ENCODE measurements at places on chromosomes 1 and 21.

DNA sequence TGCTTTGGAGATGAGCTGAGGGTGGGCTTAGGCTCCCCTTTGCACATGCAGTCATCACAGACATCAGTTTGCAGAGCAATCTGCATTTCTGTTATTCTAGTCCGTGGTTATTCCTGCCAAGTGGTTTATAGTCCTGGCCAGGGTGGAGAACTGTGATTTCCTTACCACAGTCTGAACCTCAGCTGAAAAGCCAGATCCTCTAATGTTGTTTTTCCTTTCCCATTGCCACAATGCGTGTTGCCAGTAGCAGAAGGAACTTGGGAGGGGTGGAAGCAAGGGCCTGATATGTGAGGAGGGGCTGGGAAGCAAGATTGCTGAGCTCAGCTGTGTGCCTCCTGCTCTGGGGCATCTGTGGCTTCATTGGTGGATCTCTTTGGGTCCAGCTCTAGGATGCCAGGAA lies 18.0 kb upstream of the ST3GAL3 start:
- DNase-seq, result no peak

DNA sequence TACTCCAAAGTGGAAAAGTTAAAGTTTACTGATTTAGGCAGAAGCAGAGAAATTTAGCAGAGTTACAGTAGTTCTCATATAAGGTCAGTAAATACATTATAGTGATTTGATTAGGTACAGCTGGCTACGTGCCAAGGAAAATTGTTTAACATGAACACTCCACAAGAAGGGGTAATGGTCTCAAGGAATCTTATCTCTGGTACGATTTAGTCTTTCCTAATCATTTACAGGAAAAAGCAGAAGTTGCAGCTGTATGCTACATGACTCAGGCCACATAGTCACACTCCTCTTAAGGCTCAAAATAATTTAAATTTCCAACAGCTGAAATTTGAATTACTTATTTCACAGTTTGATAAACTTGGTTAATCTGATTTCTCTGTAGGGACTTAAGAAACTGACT lies 36.9 kb upstream of the OR2B11 start:
- DNase-seq, result no peak

- DNase-seq, result no peak
Observed at GRCh38 chr1:11406845-11407244, 72.1 kb upstream of the DISP3 start.

DNA sequence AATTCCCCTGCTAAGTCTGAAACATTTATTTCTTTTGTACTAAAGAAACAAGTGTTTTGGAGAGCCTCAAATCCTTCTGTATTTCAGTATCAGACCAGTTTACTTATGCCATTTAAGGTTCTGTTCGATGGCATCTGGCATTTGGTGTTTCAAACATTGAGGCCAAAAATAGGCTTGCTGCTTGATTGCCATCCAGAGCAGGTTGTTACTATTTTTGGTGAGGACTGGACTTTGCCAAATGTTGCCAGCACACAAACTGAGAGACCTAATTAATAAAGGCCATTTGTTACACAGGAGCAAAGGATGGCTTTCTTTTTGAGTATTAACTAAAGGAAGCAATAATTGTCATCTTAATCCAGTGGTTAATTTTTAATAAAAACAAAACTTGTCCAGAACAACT lies 26.2 kb downstream of the VPS45 start:
- DNase-seq, result no peak

DNA sequence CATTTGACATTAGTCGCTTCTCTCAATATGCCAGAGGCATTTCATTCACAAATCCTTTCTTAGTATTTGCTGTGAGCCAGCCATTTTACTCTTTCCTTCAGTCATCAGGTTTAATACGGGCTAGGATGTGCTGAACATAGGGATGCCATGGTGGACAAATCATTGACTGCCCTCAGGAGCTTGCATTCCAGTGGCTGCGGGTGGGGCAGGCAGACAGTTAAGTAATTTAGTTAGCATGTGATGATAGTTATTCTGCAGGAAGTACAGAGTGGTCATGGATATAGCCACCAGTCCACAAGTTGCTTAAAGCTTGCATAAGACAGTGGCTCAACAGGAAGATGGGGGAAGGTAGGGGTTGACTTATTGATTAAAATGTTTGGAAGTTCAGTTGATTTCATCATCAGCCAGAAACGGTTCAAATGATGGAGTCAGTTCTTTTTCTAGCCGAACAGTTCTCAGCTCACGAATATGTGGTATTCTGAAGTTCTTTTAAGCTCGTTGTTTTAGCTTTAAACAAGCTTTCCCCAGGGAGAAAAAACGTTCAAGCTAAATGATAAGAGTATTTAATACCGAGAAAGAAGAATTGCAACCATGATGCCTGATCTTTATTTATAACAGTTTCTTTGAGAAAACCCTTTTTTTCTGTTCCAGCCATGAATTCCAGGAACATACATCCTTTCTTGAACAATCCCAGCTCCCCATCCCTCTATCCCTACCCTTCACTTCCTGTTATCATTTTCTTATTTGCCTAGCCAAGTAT lies 1.4 kb downstream of the SLC22A15 start:
- DNase-seq, result no peak

DNA sequence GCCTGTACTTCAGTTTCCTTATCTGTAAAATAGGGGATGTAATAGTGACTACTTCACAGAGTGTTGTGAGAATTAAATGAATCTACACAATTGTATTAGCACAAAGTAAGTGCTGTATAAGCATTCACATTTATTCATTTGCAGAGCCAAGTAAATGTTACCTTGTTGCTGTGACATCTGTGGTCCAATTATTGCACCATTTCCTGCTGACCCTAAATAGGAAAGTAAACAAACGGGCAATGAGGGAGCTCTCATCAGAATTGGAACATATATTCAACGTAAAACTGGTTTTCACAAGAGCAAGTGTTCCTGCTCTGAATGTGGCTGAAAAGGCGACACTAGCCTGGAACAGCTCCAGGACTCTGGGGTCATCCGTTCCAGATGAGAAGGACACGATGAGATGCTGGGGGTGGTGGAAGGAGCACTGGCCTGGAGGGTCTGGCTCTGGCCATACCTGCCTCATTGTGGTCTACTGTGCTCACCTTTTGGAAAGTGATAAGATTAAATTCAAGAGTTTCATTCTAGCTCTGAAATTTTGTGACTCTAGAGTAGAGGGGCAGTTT lies 34.5 kb downstream of the PROX1 start:
- no peak for DNase-seq

DNA sequence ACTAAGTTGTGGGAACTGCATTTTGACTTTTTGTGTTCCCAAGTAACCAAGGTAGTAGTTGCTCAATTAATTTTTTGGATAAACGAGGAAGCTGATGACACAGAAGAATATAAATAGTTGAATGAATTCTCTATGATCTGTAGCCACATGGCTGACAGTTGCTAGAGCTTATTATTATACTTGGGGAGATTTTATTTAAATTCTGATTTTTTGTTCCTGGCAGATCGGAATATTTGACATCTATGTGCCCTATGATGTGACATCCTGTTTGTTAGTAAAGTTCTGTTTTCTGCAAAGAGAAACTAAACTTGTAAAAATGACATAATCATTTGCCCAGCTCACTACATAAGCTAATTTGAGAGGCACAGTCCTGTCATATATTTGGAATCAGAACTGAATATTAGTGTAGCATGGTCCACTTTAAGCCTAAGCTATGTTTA lies 9.7 kb upstream of the LYST start:
- no peak for DNase-seq

DNA sequence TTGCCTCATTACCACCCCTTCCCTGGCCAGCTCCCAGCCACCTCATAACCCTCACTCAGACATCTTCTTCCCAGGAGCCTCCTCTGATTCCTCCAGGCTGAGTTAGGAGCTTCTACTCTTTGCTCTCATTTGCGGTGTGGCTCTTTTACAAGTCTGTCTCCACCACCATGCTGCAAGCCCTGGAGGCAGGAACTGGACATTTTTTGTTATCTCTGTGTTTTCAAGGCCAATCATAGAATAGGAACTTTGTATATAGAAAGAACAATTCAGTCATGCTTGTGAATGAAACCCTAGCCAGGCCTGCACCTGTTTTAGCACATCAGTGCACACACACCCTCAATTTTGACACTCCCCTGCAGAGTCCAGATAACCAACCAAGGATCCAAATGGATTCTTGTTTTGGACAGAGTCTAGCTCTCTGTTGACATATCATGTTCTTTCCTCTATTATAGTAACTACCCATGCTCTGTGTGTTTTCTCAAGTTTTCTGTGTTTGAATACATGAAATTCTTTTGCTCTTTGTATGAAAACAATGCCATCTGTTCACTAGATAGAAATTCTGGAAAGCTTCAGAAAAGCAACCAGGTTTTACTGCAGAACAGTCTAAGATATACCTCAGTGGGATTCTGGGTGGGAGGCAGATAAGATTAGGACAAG lies 60.9 kb upstream of the ZNF648 start:
- DNase-seq, result no peak

Data from CD8-positive, alpha-beta memory T cell (primary cell).